ENCODE measurements at places on chromosomes 2 and 18.

GRCh38 chr2:227415538-227416424 lies 28.0 kb upstream of the SCYGR1 start:
- peak; percentile 8 for DNase-seq

- no peak for DNase-seq
Measured at GRCh38 chr2:234429265-234429664, 67.6 kb downstream of the ARL4C start.

- no peak for DNase-seq
Measured at GRCh38 chr2:171553236-171553635, 31.0 kb downstream of the CYBRD1 start.

GRCh38 chr2:138123741-138124140 lies 159.5 kb downstream of the HNMT start:
- DNase-seq, result no peak

- no peak for DNase-seq
Measured at GRCh38 chr2:62744603-62745002, 39.1 kb downstream of the EHBP1 start.

GRCh38 chr2:144943293-144943941 lies 423.5 kb upstream of the ZEB2 start:
- no peak for DNase-seq

DNA sequence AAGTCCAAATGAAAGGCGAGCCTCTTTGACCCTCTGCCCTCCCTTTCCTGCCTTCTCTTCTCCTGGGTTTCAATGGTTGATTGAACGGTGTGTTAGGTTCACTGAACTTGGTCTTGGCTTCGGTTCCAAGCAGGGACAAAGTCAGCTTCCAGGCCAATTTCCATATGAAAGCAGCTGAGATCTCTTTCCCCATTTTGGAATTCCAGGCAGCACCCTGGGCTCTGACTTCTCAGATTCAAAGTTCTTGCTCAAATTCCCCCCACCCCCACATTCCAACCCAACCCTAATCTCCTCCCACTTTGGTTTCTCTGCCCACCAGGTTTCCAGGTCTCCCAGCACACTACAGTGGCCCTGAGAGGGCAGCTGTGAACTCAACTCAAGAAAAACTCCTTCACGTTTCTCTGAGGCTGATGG lies 231.0 kb downstream of the INSIG2 start:
- DNase-seq, result peak; percentile 15

- no peak for DNase-seq
Measured at GRCh38 chr2:134713176-134713575, 5.6 kb downstream of the TMEM163 start.

DNA sequence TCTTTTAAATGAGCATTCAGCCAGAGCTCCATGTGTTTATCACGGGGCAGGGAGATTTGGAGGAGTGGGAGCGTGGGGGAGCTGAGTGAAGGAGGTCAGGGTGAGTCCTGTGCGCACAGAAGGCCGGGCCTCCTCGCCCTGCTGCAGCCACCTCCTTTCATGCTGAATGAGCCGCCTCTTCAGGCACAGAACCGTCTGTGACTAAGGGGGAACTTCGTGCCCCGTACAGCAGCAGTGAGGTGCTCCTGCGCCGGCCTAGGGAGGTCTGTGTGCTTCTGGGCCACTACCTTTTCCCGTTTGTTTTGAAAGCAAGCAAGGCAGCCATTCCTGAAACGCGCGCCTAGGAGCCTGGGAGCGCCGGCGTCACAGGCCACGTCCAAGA lies 27.1 kb upstream of the ZNF516 start:
- DNase-seq, result no peak

DNA sequence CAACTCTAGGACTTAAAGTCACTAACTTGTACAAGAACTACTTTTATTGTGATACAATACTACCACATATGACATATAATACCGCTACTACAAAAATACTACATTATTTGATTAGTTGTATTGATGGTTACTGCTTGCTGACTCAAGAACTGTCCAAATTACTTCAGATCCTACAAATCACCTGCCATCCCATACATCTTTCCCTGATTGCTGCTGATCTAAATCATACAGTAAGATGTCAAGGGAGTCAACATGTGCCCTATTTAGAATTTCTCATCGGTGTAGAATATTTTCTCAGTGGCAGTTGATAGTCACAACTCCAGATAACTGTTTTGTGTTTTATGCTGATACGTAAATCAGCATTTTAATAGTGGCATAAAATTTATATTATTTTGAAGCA lies 161.0 kb upstream of the DSEL start:
- no peak for DNase-seq

GRCh38 chr2:237471438-237472186 lies 15.4 kb upstream of the MLPH start:
- no peak for DNase-seq

GRCh38 chr2:42331569-42332284 lies 29.3 kb downstream of the COX7A2L start:
- no peak for DNase-seq

DNA sequence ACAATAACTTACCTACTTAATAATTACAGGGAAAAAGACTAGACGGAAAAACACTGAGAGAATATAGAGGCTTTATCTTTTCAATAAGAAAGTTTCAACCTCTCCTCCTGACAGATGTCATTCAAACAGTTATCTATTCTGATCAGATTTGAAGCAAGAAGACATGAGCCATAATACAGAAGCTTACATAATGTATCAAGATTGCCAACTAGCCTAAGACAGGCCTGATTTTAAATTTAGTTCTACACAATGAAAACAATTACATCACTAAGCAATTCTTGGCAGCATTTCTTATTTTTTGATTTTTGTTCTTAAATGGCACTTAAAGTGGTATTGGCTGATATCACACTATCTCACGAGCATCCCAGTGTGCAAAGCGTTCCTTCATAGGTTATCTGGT lies 41.6 kb downstream of the GPR155 start:
- no peak for DNase-seq

- no peak for DNase-seq
Measured at GRCh38 chr2:186347472-186347871, 138.6 kb upstream of the ZC3H15 start.

GRCh38 chr2:135198481-135198880 lies 146.4 kb downstream of the RAB3GAP1 start:
- DNase-seq, result peak; percentile 25

DNA sequence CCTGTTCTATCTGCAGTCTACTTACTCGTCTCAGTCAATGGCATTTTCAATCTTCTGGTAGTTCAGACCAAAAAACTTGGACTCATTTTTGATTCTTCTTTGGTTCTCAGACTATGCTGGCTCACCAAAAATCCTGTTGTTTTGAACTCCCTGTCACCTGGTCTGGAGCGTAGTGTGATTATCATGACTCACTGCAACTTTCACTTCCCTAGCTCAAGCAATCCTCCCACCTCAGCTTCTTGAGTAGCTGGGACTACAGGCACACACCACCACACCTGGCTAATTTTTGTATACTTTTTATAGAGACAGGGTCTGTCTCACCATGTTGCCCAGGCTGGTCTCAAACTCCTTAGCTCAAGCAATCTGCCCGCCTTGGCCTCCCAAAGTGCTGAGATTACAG lies 163.3 kb upstream of the CDH7 start:
- DNase-seq, result no peak

DNA sequence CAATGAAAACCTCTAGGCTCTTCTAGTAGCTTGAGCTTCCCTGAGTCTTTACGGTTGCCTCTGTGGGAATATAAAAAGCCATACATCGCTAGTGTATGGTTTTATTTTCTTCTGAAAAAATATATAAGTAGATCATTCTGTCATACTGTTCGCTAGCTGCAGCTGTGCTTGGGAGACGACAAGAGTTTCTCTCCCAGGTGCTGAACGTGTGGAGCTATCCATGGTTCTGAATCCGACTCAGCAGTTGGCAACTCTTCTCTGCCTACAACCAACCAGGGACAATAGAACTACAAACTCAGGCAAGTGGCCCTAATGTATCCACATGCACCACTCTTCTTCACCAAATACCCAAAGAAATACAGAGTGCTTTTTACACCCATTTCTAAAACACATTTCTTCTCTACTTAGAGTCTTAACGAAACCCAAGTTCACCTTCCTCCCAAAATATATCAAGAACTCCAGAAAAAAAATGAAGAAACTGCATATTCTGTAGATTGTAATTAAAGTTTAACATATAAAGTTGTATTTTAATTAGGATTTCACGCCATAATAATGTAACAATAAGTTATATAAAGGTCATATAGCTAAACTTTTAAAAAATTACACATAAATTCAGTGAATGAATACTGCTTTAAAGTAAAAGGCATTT lies 2.2 kb upstream of the KCNH7 start:
- peak; percentile 88 for DNase-seq

DNA sequence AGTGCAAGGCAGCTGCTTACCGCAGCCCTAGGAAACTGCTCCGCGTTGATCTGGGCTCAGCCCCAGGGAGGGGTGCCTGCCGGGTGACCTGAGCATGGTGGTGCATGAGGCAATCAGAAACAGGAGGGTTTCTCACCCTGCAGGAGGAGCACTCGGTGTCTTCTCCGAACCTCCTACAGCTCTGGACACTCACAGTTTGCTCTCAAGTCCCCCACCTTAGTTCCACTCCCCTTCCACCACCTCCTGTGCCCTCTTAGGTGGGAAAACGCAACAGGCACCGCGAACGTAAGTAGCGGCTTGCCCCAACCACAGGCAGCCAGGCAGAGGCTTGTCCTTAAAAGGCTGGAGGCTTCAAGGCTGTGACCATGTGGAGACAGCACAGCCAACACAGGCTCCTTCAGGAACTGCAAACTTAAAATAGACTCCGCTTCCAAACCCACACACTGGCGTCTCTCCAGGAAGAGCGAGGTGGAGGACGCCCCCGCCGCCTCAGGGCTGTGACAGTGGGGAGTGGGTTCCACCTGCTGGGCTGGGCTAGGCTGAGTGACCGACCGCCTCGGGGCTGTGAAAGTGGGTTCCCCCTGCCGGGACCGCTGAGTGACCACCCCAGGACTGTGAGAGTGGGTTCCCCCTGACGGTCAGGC lies 71.6 kb downstream of the NDUFA10 start:
- DNase-seq, result peak; percentile 25

- no peak for DNase-seq
Measured at GRCh38 chr2:24813691-24814137, 20.5 kb downstream of the CENPO start.

GRCh38 chr2:128227862-128228261 lies 90.8 kb downstream of the HS6ST1 start:
- no peak for DNase-seq

DNA sequence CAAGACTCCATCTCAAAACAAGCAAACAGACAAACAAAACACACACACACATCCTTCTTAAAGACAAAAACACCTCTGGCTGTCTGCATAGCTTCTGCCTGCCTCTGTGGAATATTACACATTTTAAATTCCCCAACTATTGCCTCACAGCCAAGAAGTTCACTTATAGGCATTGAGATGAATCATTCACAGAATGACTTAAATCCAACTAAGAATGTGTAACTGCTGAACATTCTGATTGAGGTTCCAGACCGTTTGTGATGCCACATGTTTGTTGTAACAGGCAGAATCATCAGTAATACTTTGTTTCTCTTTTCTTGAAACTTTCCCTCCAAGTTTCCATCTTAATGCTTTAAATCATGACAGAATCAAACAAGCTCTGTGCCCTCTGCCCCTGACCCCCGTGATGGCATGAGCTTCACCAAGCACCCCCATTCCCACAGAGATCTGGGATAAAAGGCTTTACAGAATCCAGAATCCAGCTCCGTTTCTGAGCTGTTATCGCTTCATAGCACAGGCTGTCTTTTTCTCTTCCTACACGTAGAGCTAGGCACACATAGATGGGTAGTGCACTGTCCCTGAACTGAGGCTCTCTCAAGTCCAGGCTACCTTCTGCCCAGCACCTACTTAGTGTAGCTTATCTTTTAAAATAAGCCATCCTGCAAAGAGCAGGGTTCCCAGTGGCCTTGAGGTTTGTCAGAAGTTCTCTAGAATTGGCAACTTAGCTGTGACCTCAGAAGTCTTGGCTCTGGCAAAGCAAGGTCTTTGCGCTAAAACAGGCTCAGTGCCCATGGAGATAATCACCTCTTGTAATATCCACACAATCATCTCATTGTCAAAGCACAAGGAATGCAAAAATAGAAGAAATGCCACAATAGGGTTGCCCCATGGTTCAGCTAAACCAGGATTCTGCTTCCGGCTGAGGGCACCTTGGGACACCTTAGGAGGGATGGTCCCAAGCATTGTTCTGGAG lies 32.9 kb downstream of the EPAS1 start:
- DNase-seq, result no peak

GRCh38 chr2:43019536-43020183 lies 206.7 kb downstream of the ZFP36L2 start:
- DNase-seq, result no peak

DNA sequence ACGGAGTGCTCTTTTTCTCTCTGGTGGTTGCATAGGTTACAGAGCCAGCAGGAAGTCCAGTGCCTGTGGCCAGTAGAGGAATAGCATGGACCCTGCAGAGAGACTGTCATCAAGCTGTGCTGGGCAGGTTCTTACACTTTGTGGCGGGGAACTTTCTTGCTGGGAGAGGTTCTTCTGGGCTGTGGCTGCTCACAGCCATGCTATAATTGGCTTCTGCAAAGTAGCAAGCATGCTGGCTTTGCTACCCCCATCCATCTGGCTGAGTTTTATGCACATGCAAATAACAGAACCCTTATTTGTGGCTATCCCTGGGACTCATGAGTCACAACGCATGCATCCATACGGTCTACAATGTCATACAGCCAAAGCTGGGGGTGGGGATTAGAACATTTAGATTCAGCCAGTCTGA lies 68.9 kb downstream of the PLCL1 start:
- no peak for DNase-seq

DNA sequence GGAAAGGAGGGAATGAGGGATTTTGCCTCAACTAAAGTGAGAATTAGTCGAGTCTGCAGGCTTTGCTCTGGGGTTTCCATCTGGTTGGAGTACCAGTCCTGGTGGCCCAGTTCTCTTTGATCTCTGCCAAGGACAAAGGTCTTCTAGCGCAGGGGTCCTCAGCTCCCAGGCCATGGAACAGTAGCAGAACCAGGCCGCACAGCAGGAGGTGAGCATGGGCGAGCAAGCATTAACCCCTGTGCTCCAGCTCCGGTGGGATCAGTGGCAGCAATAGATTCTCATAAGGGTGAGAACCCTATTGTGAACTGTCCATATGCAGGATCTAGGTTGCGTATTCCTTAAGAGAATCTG lies 23.9 kb downstream of the MTHFD2 start:
- no peak for DNase-seq

DNA sequence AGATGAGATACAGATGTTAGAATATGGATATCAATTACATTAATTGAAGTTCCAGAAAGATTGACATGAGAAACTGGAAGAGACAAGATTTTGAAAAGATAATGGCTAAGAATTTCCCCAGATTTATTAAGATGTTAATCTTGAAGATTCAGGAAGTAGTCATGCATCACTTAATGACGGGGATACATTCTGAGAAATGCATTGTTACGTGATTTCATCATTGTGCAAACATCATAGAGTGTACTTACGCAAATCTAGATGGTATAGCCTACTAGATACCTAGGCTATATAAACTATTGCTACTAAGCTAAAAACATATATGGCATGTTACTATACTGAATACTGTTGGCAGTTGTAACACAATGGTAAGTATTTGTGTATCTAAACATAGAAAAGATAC lies 6.8 kb upstream of the CHMP3 start:
- DNase-seq, result no peak

- no peak for DNase-seq
Measured at GRCh38 chr2:178834086-178834485, 26.9 kb upstream of the TTN start.

Data from left kidney (tissue), 8 donors.